ENCODE measurements at places on chromosomes 5 and 9.

DNA sequence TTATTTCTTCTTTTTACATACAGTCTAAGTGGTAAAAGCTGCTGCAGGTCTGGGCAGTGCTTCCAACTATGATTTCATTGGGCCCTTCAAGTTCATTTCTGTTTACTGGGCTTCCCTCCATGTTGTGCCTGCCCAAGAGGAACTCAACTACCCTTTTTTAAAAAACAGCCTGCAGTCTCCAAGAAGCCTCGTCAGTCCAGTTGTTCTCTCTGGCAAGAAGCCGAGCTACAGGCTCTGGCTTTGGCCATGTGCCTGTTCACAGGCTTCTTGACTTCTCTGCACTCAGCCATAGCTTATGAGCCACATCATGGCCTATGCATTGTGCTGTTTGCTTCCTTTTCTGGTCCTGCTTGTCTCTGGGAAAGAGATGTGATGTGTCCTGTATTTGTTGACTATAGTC lies 119.7 kb upstream of the PJA2 start:
- no peak for DNase-seq

DNA sequence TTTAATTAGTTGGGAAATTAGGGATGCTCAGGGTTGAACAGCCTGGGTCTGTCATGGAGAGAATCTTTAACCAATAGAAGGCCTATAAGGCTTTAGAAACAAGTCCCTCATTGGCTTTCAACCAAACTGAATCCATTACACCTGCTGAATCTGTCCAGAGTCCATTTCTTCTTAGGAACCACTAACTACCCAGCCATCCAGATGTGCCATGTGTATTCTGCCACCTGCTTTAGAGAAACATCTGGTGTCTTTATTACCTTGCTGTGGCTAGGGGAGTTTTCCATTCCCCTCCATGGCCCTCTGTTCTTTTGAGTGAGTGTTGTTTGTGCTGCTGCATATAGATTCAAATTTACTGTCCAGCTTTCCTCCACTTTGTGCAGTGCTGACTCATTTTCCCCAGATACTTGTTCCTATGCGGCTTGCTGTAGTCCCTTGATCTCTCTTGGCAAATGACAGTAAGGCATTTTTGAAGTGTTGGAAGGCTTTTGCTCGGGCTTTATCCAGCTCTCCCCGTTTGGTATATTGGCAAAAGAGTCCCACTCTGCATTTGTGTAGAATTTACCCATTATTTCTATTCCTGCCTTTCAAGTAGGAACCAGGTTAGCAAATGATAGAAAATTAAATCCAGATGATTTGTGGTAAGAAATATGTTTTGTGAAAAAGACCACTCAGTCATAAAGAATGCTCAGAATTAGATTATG lies 54.6 kb downstream of the NLN start:
- DNase-seq = no peak

DNA sequence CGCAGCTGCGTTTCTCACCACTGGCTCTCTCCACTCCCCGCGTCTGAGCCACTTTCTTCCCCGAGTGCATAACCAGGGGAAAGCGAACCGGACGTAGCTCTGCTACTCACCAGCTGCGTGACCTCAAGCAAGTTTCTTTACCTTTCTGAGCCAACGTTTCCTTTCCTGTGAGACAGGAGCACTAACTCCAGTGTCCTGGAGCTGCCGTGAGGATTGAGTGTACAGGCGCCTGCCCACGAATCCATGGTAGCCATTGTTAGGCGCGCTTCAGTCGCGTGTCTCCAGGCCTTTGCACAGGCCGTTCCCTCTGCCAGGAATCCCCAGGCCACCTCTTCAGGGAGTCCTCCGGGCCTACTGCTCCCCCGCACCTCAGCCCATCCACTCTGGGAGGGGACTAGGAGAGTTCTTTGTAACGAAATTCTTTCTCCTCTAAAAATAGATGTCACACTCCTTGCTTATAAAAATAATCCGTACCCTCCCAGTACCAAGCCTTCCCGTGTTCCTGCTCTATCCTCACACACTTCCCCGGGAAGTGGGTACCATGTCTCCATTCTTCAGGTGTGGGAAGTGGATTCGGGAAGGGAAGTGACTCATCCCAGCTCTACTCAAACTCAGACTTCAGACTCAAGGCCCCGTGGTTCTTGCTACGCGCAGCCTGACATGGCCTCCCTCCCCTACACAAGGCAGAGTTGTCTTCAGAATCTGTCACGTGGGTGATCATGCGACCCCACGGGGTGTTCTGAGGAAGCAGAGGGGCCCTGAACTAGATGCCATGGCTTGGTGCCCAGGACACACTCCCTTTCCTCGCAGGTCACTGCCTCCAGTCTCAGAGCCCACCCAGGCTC lies 16.1 kb upstream of the CRB2 start:
- DNase-seq = no peak

- no peak for DNase-seq
Observed at GRCh38 chr5:140251527-140251973, 51.4 kb downstream of the PFDN1 start.

Measured in NCI-H1105 treated with DMSO at 0.1 percent for 48 hours (cell line).